DMS153 (cell line): ENCODE measurements at places on chromosomes 5 and 9.

- no peak for DNase-seq
These were observed 20.2 kb downstream of the FANCC start for GRCh38 chr9:95297316-95297715.

DNA sequence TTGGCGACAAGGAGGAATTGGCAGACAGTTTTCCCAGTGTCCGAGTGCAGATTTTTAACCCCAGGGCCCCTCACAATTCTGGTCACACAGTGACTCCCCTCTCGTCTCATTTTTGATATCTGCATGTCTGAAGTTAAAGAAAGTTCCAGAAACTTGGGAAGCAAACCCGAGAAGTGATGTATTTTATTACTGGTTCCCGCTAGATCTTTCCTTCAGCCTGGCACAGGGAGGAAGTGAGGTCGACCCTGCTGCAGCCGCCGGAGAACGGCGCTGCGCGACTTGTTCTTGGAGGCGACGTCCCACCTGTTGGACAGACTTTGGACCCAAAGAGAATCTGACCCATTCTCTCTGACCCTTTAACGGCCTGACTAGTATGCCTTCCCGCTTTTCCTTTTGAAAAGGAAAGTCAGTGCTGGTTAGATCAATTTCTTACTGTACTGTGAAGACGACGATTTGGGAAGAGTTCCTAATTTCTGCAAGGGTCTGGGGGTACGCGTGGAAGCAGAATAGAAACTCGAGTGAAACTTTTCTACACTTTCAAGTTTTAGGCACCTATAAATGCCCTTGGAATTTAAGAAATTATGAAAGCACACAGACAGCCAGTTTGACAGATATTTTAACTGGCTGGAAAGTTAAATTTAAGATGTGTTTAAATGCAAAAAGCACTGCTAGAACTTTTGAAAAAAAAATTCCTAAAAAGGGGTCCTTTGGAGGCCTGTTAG, 744 bp downstream of the OTULIN start:
- DNase-seq: no peak

GRCh38 chr9:36911601-36912412, 122.3 kb downstream of the PAX5 start:
- no peak for DNase-seq

DNA sequence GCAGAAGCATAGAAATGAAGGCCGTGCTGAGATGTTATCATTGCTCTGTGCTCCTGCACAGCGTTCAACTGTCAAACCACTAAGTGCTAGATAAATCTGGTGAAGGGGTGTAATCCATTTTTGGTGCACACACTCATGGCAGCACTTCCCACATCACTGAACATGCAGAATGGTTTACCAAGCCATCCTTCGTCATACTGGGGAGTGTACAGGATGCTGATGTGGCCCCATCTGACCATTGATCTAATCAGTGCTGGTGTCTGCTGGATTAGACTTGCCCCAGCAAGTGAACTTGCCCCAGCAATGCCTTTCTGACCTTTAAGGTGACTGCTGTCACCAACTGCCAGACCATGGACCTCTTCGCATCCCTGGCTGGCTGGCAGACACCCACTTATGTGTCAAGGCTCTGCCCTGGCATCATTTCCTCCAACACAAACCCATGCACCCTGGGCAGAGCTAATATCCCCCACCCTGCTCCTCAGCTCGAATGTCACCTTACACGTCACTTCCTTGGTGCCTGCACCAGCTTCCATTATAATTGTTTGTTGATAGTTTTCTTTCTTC, 4.2 kb upstream of the SEMA4D start:
- DNase-seq: no peak

DNA sequence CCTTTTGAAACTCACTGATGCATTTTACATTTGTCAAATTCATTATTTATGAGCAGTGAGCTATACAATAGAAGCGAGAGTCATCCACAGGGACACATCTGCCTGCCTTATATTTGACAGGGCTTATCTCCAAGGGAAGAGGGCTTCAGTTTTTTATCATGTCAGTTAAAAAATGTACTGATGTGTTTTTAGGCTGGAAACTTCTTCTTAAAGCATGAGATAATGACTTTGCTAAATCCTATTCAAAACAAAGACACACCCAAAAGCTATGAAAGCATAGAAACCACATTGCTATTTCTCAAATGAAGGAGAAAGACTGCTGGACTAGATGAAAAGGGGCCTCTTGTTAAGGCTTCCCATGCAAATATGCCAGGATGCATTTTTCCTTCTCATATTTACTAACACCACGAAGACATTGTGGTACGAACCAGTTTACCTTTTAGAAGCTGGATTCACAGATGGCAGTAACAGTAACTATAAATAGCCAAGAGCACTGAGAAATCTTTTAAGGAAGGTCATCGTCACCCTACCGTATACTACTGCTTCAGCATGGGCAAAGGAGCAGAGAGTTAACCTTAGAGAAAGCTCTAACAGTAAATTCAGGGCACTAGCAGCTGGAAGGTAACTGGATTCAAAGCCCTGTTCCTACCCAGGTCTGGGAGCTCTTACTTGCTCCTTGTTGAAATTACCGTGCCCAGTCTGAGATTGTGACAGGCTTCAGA, 86.3 kb upstream of the IFNK start:
- DNase-seq: no peak

GRCh38 chr9:89750117-89750791, 145.4 kb downstream of the GADD45G start:
- peak; percentile 41 for DNase-seq

- no peak for DNase-seq
These were observed 302.4 kb upstream of the ZNF462 start for GRCh38 chr9:106560540-106560939.

GRCh38 chr5:113294311-113295110, 140.3 kb downstream of the TSSK1B start:
- DNase-seq: no peak

GRCh38 chr9:127531676-127532075, 80.4 kb downstream of the LRSAM1 start:
- peak; percentile 35 for DNase-seq

DNA sequence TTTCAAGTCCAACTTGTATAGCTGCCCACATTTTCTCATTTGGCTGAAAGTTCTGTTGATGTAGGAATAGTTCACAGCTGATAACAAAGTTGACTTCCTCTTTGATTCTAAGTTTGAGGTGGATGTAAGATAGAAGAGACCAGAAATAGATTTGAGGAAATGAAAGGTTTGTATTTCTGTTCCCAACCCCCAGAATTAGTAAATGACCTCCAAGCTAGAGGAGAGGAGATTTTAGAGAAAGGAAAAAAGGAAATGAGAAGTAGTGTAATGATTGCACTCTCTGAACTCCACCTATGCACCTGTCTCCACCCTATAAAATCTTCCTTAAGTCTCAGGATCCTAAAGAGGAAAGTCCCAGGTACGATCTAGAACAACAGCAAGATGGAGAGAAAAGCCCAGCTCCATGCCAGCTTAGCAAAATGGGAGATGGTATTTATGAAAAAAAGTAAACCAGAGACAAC, 130.4 kb upstream of the POC5 start:
- no peak for DNase-seq

GRCh38 chr5:113678924-113679575, 165.6 kb downstream of the YTHDC2 start:
- DNase-seq: no peak

DNA sequence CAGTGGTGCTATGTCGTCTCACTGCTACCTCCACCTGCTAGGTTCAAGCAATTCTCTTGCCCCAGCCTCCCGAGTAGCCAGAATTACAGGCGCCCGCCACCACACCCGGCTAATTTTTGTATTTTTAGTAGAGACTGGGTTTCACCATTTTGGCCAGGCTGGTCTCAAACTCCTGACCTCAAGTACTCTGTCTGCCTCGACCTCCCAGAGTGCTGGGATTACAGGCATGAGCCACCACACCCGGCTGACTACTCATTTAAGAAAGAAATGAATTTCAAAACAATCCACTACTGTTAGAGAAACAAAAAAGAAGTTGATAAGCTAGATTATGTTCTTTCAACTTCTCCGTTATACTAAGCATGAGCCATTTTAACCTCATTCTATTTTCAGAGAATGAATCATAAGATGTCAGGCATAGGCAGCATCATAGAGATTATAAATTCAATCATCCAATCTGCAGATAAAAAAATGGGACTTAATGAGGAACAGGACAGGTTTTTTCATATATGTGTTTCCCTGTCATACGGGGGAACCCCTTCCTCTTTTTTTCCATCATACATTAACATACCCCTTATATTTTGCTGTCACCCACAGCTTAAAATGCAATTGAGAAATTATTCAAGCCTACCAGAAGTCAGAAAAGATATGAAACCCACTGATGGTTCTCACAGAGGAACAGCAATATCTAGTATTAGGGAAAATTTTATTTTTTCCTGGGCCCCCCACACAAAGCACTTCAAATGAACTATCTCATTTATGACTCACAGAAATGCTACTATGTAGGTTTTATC, 26.5 kb upstream of the ADRB2 start:
- no peak for DNase-seq

DNA sequence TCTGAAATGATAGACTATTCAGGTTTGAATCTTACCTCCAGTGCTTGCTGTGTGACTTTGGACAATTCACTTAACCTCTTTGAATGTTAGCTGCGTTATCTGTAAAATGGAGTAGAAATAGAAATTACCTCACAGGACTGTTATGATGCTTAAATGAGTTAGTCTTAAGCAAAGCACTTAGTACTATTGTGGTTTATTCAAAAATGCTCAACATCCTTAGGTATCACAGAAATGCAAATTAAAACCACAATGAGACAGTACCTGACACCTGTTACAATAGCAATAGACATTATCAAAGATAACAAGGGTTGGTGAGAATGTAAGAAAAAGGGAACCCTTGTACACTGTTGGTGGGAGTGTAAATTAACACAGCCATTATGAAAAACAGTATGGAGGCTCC, 77.6 kb upstream of the FREM1 start:
- no peak for DNase-seq
